H9 (cell line): ENCODE measurements at places on chromosomes 3 and 15. TPM values are rescaled to one million over a fixed set of nuclear protein-coding genes. Genes with fewer than 3 reads are reported as not detected.
A peak's percentile ranks its signal among the peaks of the same experiment; 100 is the strongest.

The CIB1 gene
- 23.0 and 27.8 TPM in 2 replicates for total RNA-seq

The ECE2 gene
- not detected in 2 replicates for total RNA-seq

The SLC9C1 gene
- total RNA-seq: 0.15 and 0.50 TPM in 2 replicates

The SQOR gene
- 0.17 TPM in 1 of 2 replicates, not detected in the other for total RNA-seq

The PLA2G4D gene
- 0.33 TPM in 1 of 2 replicates, not detected in the other for total RNA-seq

The RLBP1 gene
- not detected in 2 replicates for total RNA-seq

The TMC3 gene
- total RNA-seq: not detected in 2 replicates

The GOLGA8R gene
- total RNA-seq: 0.20 and 0.26 TPM in 2 replicates

The CTXN2 gene
- total RNA-seq: 0.11 TPM in 2 replicates

The CCDC9B gene
- total RNA-seq: 0.48 and 0.50 TPM in 2 replicates

The LYSMD2 gene
- total RNA-seq: 3.9 and 4.1 TPM in 2 replicates

- peak; percentile 85 for DNase-seq
- peaks cover 5% of the 10 kb centered on the region; the same call in 1 of the 2 replicates for H3K4me1 ChIP-seq
- H3K27ac ChIP-seq: peak within 1 kb of the TSS; percentile 6
- H3K4me3 ChIP-seq: peak within 1 kb of the TSS; percentile 100
Observed at GRCh38 chr3:61561374-61562041, at the start of gene PTPRG. Gene PTPRG, plus strand, starts transcription at chr3:61561571. Its CDS starts 717 bp downstream, at chr3:61562288.

- no peak for DNase-seq
- peaks cover 28% of the 10 kb centered on the region for H3K27me3 ChIP-seq
- H3K27ac ChIP-seq: no peak overlapping the region
- peak overlapping the region; percentile 74 for H3K4me3 ChIP-seq
Observed at GRCh38 chr3:35638251-35638979, 910 bp upstream of the ARPP21 start.

DNA sequence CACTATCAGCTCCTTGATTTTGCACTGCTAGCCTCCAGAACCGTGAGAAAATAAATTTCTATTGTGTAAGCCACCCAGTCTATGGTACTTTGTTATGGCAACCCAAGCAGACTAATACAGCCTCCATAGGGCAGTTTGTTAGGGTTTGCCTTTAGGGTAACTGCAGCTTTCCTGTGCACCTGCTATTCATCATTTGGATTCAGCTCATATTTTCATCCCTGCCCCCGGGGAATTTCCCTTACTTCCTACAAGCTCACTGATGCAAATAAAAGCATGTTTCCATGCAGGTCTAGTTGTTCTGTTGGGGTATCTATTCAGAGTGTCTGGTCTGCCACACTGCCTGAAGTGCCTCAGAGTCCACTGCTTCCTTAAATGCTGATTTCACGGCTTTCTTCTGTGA, 48.6 kb upstream of the ATOSA start:
- no peak overlapping the region for H3K27ac ChIP-seq
- peaks cover 8% of the 10 kb centered on the region for H3K36me3 ChIP-seq
- no peak overlapping the region for H3K4me3 ChIP-seq
- DNase-seq: no peak
- no peaks in the 10 kb centered on the region for H3K27me3 ChIP-seq
- no peaks in the 10 kb centered on the region; the same call in 1 of the 2 replicates for H3K4me1 ChIP-seq

DNA sequence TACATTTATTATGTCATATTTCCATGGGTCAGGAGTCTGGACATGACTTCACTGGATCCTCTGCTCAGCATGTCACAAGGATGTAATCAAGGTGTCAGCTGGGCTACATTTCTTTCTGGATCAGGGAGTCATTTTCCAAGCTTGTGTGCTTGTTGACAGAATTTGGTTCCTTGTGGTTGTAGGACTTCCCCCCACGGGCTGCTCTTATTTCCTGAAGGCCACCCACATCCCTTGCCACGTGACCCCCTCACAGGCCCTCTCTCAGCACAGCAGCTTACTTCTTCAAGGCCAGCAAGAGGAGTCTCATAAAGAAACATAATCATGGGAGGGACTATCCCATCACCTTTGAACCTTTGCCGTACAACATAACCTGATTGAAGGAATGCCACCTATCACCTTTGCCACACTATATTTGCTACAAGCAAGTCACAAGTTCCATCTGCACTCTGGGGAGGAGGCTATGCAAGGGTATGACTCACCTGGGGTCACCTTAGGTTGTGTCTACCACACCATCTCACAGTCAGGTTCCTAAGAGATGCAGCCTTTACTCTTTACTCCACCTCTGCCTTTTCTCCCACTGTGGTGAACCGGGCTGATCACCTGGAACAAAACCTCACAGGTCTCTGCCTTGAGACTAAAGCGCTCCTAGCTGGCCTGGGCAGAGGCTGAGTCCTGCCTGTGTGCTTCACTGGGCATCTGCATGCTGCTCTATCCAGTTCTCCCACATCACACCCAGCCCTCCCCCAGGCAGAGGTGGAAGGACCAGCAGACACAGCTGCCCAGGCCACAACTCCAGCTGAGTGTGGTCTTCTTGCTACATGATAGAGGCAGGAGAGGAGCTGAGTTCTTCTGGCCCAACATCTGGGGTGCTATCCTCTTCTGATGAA, 13.5 kb downstream of the RAB6B start:
- no peaks in the 10 kb centered on the region for H3K27me3 ChIP-seq
- H3K36me3 ChIP-seq: no peaks in the 10 kb centered on the region
- peak; percentile 7 for DNase-seq
- no peaks in the 10 kb centered on the region for H3K4me1 ChIP-seq
- no peak overlapping the region for H3K27ac ChIP-seq
- no peak overlapping the region for H3K4me3 ChIP-seq

GRCh38 chr3:16075647-16076046, 98.8 kb upstream of the GALNT15 start:
- H3K27ac ChIP-seq: no peak overlapping the region
- no peaks in the 10 kb centered on the region for H3K4me1 ChIP-seq
- DNase-seq: no peak
- H3K4me3 ChIP-seq: no peak overlapping the region
- no peaks in the 10 kb centered on the region for H3K27me3 ChIP-seq

GRCh38 chr3:100910986-100911385, 82.2 kb downstream of the ABI3BP start:
- H3K36me3 ChIP-seq: no peaks in the 10 kb centered on the region; the same call in 2 of the 3 replicates
- H3K4me3 ChIP-seq: no peak overlapping the region
- DNase-seq: no peak
- H3K27me3 ChIP-seq: no peaks in the 10 kb centered on the region
- no peaks in the 10 kb centered on the region; the same call in 1 of the 2 replicates for H3K4me1 ChIP-seq

DNA sequence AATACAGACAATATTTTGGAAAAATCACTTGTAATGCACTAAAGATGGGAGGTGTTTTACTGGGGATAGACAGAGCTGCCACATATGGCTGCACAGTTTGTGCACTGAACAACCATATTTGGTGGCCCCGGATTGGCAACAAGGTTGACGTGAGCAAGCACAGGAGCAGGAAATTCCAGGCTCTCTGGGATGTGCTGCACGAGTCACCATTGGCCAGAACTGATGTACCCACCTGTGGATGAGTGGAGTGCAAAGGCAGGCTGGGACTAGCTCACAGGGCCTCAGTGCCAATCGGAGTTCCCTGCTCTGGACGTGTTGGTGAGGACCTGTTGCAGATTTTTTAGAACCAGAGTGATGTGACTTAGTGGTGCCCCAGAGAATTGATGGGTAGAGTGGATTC, 42.0 kb upstream of the SCAANT1 start:
- no peak overlapping the region for H3K4me3 ChIP-seq
- no peak overlapping the region for H3K27ac ChIP-seq
- no peak for DNase-seq
- H3K36me3 ChIP-seq: peaks cover 7% of the 10 kb centered on the region; the same call in 1 of the 2 replicates

GRCh38 chr3:66255865-66256264, 35.1 kb downstream of the SLC25A26 start:
- no peaks in the 10 kb centered on the region for H3K36me3 ChIP-seq
- no peak overlapping the region for H3K27ac ChIP-seq
- H3K27me3 ChIP-seq: no peaks in the 10 kb centered on the region
- DNase-seq: no peak

DNA sequence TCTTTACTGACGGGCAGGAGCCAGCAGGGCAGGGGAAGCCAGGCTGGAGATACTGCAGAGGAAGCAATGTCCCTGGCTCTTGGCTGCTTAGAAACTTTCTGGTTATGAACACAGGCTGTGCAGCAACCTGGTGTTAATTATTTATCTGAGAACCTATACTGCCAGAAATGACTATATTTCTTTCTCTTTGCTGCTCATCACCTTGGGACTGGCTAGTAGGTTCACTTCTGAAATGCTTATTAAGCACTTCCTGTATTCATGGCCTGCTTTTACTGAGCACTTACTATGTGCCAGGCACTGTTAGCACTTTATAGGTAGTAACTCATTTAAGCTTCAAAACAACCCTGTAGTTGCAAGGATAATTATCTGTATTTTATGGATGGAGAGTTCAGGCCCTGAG, 57.6 kb downstream of the RAB11A start:
- no peaks in the 10 kb centered on the region for H3K36me3 ChIP-seq
- no peaks in the 10 kb centered on the region; the same call in 1 of the 2 replicates for H3K4me1 ChIP-seq
- DNase-seq: no peak

GRCh38 chr3:111336511-111336910, 205.5 kb upstream of the CD96 start:
- no peak overlapping the region for H3K27ac ChIP-seq
- no peaks in the 10 kb centered on the region for H3K27me3 ChIP-seq
- no peak for DNase-seq

DNA sequence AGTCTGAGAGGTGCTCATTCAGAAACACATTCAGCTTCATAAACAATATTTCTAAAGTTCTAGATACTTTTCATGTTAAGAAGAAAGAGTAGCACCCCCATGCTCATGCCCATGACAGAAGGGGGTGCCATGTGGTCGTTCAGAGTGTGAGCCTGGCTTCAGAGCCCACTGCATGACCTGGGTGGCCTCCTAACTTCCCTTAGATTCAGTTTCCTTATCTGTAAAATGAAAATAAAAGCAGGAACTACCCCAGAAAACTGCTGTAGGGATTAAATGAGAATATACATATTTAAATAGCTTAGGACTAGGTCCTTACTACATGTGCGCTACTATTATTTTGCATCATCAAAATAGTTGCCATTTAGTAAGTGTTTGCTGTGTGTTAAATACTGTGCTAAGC, 69.2 kb downstream of the ABHD5 start:
- no peaks in the 10 kb centered on the region for H3K27me3 ChIP-seq
- no peaks in the 10 kb centered on the region for H3K36me3 ChIP-seq
- peaks cover 3% of the 10 kb centered on the region; the same call in 1 of the 2 replicates for H3K4me1 ChIP-seq
- no peak overlapping the region for H3K27ac ChIP-seq
- DNase-seq: no peak
- H3K4me3 ChIP-seq: no peak overlapping the region

GRCh38 chr3:156670077-156670476, 4.3 kb upstream of the TIPARP start:
- no peak overlapping the region for H3K27ac ChIP-seq
- H3K27me3 ChIP-seq: no peaks in the 10 kb centered on the region
- H3K4me1 ChIP-seq: peaks cover 6% of the 10 kb centered on the region; the same call in 1 of the 2 replicates
- no peaks in the 10 kb centered on the region for H3K36me3 ChIP-seq
- DNase-seq: no peak

- DNase-seq: no peak
- peaks cover 4% of the 10 kb centered on the region for H3K4me1 ChIP-seq
- H3K27ac ChIP-seq: no peak overlapping the region
Observed at GRCh38 chr15:67248011-67248505, 6.4 kb downstream of the AAGAB start.

- no peak overlapping the region for H3K4me3 ChIP-seq
- H3K4me1 ChIP-seq: no peaks in the 10 kb centered on the region; the same call in 1 of the 2 replicates
- DNase-seq: no peak
- no peaks in the 10 kb centered on the region for H3K36me3 ChIP-seq
- no peaks in the 10 kb centered on the region for H3K27me3 ChIP-seq
Observed at GRCh38 chr3:169285057-169286033, 378.2 kb downstream of the MECOM start.

DNA sequence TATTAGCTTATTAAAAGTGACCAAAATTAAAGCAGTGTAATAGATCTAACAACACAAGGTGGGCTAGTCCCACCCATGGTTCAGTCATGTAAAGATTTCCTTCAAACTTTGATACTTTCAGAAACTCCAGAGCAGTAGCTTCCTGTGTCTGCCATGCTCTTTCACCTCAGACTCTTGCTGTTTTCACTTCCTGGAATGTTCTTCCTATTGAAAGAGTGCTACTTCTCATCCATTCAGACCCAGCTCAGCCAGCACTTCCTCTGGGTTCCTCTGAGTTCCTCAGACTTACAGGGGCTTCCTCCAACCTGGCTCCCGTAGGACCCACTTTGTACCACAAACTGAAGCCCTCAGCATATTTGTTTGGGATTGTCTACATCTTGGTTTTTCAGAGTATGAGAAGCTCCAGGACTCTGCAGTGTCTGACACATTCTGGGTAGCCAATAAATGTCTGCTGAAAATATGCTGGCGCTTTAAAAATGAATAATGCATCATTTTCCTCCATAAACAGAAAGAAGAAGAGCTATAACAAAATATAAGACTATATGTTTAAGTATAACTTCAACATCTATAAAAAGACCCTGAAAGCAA, 18.0 kb downstream of the NCEH1 start:
- DNase-seq: no peak
- H3K27ac ChIP-seq: no peak overlapping the region
- no peak overlapping the region for H3K4me3 ChIP-seq
- H3K36me3 ChIP-seq: no peaks in the 10 kb centered on the region; the same call in 2 of the 3 replicates
- H3K4me1 ChIP-seq: peaks cover 3% of the 10 kb centered on the region; the same call in 1 of the 2 replicates

DNA sequence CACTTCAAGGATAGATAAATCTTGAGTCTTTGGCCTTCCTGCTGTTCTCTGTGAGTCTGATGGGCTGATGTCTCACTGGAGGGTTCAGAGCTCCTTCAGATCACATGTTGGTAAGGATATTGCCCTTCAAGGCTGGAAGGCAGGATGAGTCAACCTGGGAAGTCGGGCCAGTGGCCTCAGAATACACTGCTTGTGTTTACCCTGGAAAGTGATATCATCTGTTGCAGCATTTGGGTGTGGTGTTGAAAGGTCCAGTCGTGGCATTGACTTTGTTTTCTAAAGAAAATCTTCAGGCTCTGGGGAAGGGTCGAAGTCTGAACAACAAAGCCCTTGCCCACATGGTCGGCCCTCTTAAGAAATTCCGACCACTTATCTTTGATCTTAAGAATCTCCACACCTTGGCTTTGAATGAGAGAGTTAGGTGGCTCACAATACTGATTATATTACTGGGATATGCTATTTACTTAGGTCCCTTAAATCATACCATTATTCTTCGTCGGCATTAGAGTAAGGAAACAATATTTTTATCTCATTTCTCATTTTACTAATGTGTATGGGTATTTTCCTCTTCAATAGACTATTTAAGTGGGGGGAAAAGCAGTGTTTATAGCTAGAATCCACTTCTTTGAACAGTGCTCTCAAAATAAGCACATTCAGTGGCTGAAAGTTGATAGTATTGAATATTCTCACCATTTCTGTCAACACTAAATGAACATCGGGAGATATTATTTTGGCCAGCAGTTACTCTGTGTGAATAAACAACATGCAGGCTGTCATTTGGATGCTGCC, 303.9 kb upstream of the RASGRP1 start:
- H3K4me1 ChIP-seq: no peaks in the 10 kb centered on the region
- DNase-seq: no peak
- H3K27ac ChIP-seq: no peak overlapping the region
- H3K27me3 ChIP-seq: peaks cover 2% of the 10 kb centered on the region; the same call in 1 of the 2 replicates

DNA sequence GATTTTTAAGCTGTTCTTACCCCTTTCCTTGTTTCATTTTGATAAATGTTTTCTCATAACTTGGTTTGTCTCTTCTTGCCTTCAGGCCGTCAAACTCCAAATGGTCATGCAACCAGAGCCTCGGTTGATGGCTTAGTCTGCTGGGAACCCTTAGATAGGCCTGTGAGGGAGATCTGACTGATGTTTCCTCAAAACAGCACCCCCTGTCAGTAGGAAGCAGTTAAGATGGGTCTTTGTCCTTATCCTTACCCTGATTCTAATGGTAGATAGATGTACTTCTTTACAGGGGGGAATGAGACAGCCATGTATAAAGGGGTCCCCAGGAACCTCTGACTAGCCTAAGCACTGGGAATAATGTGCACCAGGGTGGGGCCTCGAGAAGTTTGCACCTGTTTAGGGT, 16.3 kb upstream of the OR5H1 start:
- H3K4me3 ChIP-seq: no peak overlapping the region
- no peaks in the 10 kb centered on the region for H3K27me3 ChIP-seq
- H3K4me1 ChIP-seq: no peaks in the 10 kb centered on the region
- H3K27ac ChIP-seq: no peak overlapping the region
- peaks cover 6% of the 10 kb centered on the region; the same call in 1 of the 2 replicates for H3K36me3 ChIP-seq
